ENCODE measurements at places on chromosomes 2 and 18.

- no peak for DNase-seq
Measured at GRCh38 chr2:209413311-209414014, 10.4 kb upstream of the MAP2 start.

DNA sequence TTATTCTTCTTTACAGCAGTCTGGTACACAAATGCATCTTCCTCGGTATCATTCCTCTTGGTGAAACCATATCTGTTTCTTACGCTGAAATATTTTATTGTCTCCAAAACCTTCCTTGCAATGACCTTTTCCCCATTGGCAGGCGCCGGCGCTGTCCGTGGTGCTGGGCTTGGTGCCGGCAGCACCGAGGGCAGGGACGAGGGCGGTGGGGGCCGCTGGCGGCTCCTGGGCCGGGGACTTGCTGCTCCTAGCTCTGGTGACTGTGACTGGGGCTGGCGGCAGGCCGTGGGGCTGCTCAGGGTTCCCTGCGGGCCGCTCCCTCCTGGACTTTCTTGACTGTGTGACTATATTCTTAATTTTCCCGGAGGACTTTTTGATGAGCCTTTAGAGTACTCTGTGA, 72.5 kb downstream of the GPR39 start:
- DNase-seq: no peak

GRCh38 chr2:74000666-74001065, 16.0 kb downstream of the TET3 start:
- no peak for DNase-seq

DNA sequence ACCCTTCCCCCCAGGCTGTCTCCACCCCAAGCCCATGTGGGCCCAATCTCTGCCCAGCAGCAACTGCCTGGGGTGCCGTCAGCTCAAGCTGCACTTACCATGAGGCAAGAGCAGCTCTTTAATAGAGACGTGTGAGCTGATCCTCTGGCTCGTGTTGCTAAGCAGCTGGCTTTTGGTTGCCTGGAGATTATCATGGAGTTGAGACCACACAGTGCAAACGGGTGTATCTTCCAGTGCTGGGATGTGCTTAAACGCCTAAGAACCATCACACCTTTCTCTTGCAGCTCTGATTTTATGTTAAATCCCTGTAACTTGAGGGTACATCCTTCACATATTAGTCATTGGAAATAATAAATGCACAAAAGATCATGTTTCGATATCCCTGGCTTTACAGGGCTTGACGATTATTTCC, 271.1 kb downstream of the PRKCE start:
- DNase-seq: peak; percentile 57

DNA sequence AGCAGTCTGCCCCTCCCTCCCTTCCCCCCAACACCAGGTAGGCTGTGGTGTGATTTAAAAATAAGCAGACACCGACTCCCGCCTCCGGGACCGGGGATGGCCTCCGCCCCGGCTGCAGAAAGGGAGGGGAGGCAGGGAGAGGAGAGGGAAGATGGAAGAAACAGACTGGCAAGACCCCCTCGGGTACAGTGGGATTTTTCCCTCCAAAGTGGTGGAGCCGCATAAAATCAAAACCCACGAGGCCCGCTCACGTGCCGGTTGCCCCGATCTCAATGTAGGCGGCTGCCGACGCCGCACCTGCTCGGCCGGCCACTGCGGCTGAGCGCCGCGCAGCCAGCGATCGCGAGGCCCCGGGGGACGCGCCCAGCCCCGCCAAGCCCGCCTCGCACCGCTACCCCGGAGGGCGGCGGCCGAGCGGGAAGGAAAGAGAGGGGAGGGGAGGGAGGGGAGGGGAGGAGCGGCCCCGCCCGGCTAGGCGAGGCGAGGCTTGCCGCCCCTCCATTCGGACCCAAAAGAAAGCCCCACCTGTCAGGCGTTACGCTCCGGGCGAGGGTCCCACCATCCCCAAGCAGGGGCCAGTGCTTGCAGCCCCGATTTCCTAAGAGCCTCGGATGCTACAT, 811 bp downstream of the ADD2 start:
- no peak for DNase-seq

DNA sequence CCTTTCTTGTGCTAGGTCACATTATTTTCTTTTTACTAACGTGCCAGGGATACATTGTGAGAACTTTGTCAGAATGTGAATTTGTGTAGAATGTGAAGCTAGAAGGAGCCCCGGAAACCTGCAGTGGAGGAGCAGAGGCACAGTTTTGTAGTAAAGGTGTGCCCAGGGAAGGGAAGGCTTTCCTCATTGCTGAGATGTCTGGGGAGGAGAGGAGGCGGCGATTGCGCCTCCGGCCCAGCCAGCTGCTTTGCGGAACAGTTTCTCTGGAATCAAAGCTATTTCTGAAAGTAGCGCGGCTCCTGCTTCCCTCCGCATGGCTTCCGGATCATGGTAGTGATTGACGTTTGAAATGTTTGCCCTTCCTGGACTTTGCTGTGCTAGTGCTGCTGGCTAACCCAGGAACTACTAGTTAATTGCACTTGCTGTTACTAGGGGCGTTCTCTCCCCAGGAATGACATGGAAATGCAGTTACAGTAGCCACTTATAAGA, 83.1 kb upstream of the RBM44 start:
- DNase-seq: no peak

DNA sequence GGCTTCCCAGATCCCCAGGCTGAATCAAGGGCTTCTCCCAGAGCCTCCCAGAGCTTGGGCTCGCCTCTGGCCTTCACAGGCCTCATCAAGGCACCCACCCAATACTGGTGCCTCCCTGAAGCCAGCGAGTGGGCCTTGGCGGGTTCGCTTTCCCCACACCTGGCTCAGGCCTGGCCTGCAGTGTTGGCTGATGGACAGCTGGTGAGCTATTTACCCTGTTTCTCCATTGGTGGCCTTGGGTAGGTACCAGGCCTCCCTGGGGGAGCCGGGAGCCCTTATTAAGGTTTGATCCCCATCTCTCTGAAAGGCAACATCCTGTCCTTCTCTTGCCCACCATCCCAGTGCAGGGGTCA, 18.2 kb upstream of the DUSP2 start:
- no peak for DNase-seq

GRCh38 chr2:5696945-5697521, 4.8 kb downstream of the SOX11 start:
- DNase-seq: peak; percentile 74

- peak; percentile 96 for DNase-seq
Measured at GRCh38 chr2:18701981-18702380, 112.6 kb upstream of the NT5C1B start.

DNA sequence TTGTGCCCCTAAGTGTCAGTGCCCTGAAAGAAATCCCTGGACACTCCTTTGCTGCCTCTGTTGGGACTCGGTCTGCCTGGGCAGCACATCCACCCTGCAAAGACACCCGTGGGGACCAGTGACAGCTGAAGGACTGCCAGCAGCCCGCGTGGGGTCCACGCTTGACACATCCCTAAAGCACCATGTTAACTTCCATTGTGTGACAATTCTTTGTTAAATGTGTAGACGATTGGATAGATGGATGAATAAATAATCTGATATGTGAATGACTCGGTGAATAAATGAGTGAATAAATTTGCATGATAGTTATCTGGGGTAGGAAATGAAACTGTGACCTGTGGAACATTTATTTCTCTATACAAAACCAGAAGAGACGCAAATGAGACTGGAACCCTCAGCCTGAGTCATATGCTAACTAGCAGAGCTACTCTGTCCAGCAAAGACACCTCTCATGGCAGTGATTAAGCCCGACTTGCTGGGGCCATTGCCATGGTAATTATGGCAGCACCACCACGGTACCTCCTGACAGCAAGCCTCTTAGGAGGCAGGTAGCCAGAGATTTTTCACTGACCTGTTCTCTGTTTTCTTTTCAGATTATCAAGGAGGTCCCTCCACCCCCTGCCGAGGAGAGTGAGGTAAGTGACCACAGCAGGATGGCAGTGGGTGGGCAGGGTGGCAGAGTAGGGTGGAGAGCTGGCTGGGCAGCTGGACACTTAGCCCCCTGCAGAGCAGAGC, 156.8 kb downstream of the ANTXR1 start:
- no peak for DNase-seq

- DNase-seq: no peak
Measured at GRCh38 chr2:169572189-169572588, 1.5 kb downstream of the FASTKD1 start.

- no peak for DNase-seq
Measured at GRCh38 chr2:105796131-105796638, 51.5 kb downstream of the NCK2 start.

- no peak for DNase-seq
Measured at GRCh38 chr2:112182581-112183034, 44.4 kb downstream of the FBLN7 start.

GRCh38 chr2:119469661-119470297, 38.1 kb downstream of the TMEM37 start:
- no peak for DNase-seq

GRCh38 chr2:124501575-124502152, 476.6 kb downstream of the CNTNAP5 start:
- no peak for DNase-seq

DNA sequence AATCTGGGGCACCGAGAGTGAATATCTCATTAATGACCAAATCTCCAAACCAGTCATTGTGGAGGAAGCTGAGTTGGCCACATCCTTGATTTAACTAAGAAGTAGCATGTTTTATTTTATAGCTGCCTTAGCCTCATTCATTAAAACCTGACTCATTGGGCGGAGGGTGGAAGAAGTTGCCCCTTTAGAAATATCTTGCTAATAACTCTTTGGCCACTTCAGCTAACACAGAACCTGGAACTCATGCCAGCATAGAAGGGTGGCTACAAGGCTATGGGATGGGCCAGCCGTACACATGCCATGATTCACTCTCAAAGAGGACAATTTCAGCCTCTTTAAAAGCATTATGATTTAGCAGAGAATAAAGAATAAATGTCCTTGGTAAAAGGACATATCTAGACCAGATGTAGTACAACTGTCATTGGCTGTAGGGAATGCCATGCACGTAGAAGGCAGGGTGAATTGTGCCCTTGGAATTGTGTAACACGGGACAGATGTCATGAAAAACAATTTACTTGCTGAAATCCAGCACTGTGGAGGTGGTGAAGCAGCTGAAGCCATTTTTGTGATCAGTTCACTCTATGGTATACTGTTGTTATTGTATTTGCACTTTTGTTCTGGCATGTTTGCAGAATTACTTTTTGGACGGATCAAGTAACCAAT, 330.0 kb downstream of the PLCL1 start:
- no peak for DNase-seq

DNA sequence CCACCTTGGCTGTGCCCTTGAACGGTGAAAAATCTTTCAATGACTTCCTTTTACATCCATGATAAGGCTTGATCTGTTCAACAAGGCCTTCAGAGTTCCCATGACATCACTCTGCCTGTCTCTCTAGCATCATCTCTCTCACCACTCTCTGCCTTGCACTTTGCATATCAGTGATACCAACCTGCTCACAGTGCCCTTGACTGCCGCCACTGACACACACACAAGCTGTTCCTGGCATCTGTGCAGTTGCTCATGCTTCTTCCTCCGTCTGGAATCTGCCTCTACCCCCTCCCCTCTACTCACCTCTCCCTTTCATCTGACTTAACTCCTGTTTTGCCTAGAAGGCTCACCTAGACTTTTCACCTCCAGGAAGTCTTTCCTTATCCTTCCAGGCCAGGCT, 79.1 kb upstream of the SEC11C start:
- DNase-seq: no peak

GRCh38 chr2:20177556-20178248, 47.2 kb downstream of the SDC1 start:
- DNase-seq: no peak

- no peak for DNase-seq
Measured at GRCh38 chr18:46319783-46320182, 215.6 kb downstream of the HAUS1 start.

DNA sequence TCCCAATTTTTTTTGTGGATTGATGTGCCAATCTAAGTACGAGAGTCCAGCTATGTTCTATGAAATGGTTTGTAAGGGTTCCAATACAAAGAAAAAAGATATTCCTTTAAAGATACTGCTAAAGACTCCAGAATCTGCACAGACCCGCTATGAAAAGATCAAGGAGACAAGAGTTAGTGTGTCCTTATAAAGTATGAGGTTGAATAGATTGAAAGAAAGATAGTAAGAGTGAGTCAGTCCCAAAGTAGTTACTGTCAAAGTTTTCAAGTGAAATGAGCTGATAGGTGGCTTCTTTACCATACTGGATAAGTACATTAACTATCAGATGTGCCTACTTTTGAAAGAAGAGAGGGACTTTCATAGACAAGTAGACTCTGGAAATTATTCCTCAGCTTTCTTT, 17.9 kb upstream of the EHBP1 start:
- no peak for DNase-seq

- no peak for DNase-seq
Measured at GRCh38 chr18:25175558-25176517, 176.1 kb downstream of the ZNF521 start.

DNA sequence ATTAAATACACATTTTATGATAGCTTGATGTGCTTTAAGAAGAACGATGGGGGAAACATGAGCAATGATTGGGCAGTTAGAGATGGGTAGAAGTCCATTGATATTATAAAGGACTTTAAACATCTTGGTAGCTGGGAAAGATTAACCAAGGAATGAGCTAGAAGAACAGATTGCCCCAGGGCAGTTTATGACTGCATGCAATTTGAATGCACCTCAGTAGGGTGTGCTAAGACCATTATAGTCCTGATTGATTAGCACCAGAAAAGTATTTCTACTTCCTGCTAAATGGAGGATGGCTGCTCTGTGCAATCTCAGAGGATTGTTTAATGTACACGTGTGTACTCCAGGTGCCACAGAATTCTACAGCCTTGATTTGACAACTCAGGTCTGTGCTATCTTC, 641.9 kb downstream of the CNTNAP5 start:
- DNase-seq: no peak

- no peak for DNase-seq
Measured at GRCh38 chr18:39591649-39592048, 2026.1 kb upstream of the CELF4 start.

DNA sequence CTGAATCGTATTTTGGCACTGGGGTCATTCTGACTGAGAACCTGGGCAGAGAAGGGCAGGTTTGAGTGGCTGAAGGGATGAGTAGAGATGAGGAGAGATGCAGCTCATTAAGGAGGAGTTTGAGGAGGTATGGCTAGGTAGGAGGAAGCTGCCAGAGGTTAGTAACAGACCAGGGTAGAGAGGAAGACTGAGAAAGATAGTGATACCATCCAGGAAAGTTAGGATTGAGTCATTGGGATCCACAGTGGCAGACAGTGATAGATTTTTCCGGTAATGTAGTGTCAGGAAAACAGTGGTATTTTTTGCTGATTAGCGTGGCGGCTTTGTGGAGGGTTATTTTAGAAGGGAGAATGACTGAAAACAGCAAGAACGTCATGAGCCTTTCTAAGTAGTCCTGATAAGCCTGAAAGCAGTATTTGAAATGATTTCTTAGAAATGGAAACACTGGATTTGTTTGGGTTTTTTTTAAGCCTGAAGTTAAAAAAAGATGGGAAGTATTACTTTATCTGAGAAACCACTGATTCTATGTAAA, 65.6 kb upstream of the STON1 start:
- DNase-seq: no peak
